ENCODE measurements at places on chromosomes 12 and 14.

DNA sequence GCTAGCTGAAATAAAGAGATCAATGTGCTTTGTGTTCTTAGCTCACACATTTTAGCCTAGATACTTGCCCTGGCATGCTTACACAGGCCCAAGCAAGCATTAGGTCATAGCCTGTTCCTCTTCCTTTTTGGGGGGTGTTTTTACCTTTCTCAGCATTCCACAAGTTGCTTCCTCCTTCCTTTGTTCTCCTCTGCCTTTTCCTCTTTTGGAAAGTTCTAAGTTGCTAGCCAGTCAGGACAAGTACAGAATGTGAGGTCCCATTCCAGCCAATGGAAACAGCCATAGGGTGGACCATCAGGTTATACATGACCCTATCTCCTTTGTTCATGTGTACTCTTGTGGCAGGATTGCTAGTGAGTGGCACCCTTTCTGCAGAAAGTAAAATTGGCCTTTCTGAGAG, 154.9 kb downstream of the RASSF9 start:
- DNase-seq = no peak

GRCh38 chr14:65461730-65462129, 49.2 kb downstream of the FUT8 start:
- no peak for DNase-seq

GRCh38 chr12:110921262-110921661, 883 bp upstream of the MYL2 start:
- no peak for DNase-seq

DNA sequence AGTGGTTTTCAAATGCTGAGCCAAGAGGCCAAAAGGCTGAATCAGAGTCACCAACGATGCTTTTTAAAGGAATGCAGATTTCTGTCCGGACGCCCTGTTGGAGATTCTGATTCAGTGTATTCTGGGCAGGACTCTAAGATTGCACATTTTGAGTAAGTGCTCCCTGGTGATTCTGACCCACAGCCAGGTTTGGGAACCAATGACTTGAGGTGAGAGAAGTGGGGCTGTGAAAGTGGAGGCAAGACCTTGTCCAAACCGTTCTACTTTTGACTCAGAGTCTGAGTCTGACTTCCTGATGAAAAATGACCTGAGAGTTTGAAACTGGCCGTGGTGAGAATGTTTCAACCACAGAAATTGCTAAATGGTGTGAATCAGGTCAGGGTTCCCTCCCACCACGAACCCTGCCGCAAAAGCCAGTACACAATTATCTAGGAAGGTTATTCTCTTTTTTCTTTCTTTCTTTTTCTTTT, 90.2 kb downstream of the NTN4 start:
- no peak for DNase-seq

DNA sequence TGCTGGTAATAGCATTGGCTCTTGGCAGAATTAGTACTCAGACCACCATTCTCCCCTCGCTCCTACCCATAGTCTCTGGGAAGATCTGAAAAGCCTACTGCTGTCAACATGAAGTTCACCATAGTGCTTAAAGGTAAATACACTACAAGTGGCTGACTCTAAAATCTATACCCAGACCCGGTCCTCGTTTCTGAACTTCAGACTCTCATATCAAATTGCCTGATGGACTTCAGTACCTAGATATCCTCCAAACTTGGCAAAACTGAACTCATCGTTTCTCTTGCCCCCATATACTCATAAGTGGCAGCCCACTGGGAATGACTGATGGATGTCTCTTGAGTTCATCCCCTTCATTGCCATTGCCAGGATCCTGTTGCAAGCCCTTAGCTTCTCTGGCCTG, 67.3 kb downstream of the VCPKMT start:
- DNase-seq = no peak

- DNase-seq = no peak
Measured at GRCh38 chr12:106080791-106081170, 58.0 kb downstream of the NUAK1 start.

GRCh38 chr14:47207617-47208016, 467.8 kb downstream of the MDGA2 start:
- no peak for DNase-seq

DNA sequence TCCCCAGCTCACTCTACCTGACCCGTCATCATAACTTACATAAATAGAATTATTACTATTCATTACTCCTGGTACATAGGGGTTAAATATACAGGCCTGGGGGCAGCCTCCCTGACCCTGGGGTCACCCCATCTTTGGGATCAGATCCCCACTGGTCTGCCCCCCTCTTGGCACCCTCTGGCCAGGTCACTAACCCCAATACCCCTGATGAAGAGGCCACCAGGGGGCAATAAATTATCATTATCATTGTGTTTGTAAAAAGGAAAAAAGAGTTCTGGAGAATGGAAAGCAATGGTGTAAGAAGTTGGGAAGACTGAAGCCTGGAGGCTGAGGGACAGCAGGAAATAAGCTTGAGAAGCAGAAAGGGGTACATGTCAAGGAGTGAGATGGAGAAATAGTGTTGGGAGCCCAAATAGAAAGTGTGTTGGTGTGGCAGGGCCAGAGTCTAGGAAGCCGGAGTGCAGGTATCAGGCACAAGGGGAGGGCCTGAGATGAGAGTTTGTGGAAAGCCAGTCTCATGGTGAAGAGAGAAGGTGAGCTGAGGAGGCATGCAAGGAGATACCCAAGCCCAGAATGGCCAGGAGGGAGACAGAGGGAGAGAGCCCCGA, 6.1 kb upstream of the AAAS start:
- no peak for DNase-seq

All from activated CD8-positive, alpha-beta memory T cell treated with anti-CD3 and anti-CD28 coated beads for 48 hours (primary cell).